Skin of body (tissue), 3 donors: ENCODE measurements at places on chromosomes 2 and 18. TPM values are rescaled to one million over a fixed set of nuclear protein-coding genes. Genes with fewer than 3 reads are reported as not detected.

CDK15 gene
- 1.6 TPM for total RNA-seq

CCDC148 gene
- 1.2 TPM for total RNA-seq

AMER3 gene
- under 0.01 TPM for total RNA-seq

CCDC85A gene
- 3.6 TPM for total RNA-seq

TRIB2 gene
- 19.0 TPM for total RNA-seq

CD8B2 gene
- total RNA-seq, result 0.10 TPM

- peak; percentile 13 for DNase-seq
These were observed 7.8 kb downstream of the AGAP1 start for GRCh38 chr2:235501673-235502031.

DNA sequence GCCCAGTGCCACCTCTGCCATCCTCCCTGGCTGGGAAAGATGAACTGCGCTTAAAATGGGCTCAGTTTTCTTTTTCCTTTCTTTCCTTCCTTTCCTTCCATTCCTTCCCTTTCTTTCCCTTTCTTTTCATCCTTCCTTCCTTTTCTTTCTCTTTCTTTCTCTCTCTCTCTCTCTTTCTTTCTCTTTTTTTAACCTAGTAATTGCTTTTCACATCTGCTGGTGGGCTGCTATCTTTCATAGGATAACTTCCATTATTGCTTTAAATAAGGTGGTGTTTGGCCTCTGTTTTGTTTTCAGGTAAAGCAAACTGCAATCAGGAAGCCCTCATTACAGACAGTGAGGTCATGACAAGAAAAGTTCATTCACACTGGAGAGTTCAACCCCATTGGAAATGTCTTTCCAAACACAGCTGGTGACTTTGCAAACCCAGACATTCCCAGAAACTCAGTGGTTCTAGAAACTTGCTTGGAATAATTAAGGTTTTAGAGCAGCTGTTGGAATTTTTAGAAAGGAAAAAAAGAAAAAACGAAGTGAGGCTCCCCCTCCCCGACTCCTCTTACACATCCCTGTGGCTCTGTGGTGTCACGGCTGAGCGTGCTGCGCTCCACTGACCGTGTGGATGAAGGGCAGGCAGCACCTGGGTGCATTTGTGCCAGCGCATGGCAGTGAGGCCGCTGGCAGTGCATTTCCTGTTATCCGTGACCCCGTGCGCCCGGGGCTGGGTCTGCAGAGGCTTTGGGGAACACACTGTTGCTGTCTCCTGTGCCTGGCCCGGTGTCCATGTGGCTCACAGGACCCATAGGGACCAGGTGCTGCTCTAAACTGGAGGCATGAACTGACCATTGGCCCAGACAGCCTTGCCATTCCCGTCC lies 76.9 kb downstream of the MBP start:
- peak; percentile 11 for DNase-seq

DNA sequence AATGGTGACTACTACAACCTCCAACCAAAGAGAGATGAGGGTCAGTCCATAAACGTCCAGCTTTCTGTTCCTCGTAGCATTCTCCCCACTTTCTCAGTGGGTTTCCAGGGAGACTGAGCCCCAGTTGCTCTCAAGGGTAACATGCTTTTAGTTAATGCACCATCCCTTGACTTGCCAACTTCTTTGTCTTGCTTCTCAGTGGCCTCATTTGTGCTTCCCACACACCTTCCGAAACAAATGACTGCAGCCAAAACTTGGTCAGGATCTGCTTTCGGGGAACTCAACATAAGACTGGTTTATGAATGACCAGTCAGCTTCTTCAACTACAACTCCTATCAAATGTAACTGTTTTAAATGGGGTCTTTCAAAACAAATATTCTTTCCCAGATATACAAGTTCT lies 94.1 kb downstream of the COL6A3 start:
- DNase-seq, result no peak

DNA sequence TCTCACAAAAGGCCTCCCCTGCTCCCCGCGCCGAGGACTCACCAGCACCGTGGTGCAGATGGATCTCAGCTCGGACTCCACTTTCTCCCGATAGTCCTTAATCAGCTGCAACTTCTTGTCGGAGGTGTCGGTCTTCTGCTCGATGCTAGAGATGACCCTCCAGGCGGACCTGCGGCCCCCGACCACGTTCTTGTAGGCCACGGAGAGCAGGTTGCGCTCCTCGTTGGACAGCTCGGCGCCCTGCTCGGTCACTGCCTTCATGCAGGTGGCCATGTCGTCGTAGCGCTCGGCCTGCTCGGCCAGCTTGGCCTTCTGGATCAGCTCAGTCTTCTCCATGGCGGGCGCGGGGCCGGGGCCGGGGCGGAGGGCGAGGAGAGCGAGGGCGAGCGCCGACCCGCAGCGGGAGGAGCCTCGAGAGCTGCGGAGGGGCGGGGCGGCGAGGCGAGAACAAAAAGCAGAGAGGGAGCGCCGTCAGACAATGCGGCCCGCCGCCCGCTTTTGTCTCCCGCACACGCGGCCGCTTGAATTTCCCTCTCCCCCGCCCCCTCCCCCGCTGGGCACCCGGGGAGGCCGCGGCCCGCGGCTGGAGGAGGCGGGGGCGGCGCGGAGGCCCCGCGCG lies 571 bp downstream of the YWHAQ start:
- DNase-seq, result peak; percentile 67

- no peak for DNase-seq
These were observed 354.5 kb upstream of the ATP5MC3 start for GRCh38 chr2:175536059-175536458.

DNA sequence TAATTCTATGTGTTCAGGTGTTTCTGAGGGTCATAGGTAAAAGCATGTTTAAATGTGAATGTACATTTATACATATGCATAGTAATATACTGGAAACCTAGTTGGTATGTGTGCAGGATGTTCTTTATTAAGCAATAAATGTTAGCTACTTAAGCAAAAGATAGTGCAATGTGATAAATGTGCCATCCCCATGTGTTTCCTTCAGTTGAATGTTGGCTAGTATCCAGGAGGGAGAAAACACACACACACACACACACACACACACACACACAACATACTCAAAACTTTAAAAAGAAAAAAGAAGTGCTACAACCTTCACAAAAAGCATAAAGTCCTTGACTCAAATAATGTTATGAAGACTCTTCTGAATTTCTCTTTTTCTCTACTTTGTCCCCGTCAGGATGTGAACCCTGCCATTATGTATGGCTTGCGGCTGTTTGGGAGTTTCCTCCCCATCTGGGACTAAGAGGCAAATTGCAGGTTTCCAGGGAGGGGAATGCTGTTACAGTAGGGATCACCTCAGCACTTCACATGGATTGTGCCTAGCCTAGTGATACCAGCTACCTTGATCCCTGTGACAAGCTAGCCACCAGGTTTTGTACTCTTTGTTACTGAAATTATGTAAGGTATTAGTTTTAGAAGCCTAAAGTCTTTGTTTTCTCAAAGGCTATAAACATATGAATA lies 82.6 kb downstream of the IKZF2 start:
- DNase-seq, result no peak

DNA sequence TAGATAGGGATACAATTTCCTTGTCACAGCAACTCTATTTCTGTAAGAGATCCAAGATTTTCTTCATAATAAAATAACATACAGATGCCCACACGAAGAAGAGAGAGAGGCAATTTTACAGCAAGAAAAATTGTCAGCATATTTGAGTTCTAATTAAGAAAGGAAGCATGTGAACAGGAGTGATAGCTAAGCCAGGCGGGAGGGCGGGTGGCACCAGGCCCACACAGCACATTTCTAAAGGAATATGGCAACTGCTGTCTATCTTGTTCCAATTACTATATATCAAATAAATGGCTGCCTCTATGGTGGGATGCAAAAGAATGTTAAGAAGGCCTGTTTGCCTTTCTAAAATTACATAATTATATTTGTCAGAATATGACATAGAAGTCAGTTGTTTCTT lies 248.3 kb upstream of the DOK6 start:
- DNase-seq, result no peak

DNA sequence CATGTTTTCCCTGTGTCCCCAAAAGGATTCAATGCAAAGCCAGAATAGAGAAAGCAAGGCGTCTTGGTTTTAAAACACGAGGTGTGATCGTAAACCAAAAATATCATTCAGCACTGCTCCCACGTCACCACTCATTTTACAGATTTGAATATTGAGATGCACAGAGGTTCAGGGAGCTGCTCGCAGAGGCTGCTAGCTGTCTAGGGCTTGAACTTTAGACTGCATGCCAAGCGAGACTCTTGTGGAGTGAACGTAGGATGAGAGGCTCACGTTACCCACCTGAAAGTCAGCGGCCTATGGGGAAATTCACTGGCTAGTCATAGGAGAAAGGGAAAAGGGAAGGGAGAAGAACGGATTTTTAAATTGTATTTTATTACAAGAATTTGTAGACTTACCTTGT lies 130.1 kb downstream of the MBP start:
- DNase-seq, result no peak

DNA sequence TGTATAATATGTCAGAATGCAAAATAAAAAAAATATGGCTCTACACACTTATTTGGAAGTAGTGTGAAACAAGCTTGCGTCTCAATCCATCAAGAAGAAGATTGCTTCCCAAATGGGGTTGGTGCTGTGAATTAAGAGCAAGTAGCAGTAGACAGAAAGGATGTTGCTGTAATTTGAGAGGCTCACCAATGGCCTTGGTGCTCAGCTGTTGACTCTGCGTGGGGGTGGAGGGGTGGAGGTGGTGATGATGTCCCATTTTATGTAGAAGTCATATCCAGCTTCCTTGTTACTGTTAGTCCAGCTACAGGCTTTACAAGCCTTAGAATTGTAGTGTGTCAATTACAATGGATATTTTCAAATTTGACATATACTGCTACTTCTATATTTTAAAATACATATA lies 223.4 kb upstream of the RND3 start:
- DNase-seq, result no peak

DNA sequence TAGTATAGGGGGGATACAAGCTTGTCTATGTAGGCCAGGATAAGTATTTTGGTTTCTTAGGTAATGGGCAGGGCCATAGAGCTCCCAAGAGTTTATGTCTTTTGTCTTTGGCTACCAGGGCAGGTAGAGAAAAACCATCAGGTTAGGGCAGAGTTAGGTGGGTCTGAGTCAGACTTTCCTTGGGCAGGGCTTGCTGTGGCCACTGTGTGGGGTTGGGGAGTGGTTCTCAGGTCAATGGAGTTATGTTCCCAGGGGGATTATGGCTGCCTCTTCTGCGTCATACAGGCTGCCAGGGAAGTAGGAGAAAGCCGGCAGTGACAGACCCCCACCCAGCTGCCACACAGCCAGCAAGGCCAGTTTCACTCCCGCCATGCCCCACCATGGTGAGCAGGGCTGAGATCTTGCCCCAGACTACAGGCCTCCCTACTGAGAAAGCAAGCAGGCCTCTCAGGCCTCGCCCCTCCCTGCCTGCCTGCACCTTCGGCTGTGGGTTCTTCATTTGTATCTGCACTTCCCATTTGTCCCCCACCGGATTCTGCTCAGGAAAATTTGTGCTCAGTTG lies 55.5 kb downstream of the RPIA start:
- no peak for DNase-seq

DNA sequence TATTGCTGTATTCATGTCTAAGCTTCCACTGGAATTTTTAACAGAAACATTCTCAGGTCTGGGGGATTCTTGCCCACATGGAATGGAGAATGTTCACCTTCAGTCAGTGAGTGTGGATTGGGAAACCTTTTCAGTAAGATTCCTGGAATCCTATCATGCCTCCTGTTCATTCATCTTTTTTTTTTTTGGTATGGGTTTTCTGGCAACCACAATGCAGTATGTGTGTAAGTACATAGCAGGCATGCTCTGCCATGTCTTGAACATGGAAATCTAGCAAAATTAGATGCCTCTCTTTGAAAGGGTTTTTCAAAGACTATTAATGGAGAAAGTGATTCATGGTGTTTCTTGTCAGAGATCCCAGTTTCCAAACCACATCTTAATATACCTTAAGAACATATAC lies 176.5 kb downstream of the LTBP1 start:
- DNase-seq, result no peak

GRCh38 chr2:43179942-43180341 lies 46.5 kb downstream of the ZFP36L2 start:
- no peak for DNase-seq

DNA sequence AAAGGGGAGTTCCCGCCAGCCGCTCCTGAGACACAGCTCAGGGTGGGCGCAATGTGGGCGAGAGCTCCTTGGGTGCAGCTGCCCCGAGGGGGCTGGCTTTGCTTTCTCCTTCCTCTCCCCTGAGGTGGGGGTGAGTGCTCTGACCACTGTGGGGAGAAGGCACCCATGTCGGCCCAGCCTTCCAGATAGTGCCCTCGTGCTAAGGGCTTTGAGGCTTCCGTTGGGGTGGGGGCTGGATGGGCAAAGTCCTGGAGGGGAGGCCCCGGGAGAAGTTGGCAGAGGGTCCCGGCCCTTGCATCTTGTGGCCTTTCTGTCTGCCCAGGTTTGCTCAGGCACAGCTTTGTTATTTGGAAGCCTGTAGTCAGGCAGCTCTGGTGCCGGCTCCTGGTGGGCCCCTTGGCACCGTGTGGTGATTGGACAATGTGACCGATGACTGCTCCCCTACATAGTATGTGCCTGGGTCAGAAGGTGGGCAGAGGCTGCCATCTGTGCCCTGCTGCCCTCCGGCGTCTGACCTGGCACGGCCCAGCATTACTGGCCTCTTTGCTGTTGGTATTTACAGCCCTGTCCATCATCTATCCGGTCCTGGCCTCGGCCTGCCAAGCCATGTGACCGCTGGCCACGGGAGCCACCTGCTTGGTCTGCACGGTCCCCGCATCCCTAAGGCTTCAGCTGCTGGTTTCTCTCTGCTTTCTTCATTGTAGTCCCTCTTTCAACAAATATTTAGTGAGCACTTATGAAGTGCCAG lies 50.8 kb downstream of the TWIST2 start:
- DNase-seq, result no peak

GRCh38 chr2:28047681-28048080 lies 157.2 kb downstream of the BABAM2 start:
- no peak for DNase-seq

DNA sequence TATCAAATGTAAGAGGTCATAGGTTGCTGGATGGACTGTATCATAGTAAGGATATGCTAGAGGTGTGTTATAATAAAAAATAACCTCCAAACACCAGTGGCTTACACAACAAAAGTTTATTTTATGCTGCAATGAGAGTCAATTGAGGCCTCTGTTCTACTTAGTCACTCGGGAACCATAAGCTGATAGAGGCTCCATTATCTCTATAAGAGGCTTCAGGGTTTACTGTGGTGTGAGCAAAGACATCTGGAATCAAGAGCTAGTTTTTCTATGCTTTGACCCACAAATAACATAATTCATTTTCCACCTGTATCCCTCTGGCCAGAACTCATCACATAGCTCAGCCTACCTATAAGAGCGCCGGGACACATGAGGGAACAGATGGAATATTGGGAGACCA lies 47.5 kb upstream of the NEMP2 start:
- no peak for DNase-seq

- DNase-seq, result no peak
These were observed 1.0 kb upstream of the HJURP start for GRCh38 chr2:233855345-233855744.
